SJSA1 (cell line): ENCODE measurements at places on chromosomes 2 and 18. TPM values are rescaled to one million over a fixed set of nuclear protein-coding genes. Genes with fewer than 3 reads are reported as not detected.

- no peaks in the 10 kb centered on the region for H3K4me1 ChIP-seq
- H3K36me3 ChIP-seq, result no peaks in the 10 kb centered on the region
- DNase-seq, result no peak
- no peak overlapping the region for H3K27ac ChIP-seq
- no peaks in the 10 kb centered on the region for H3K27me3 ChIP-seq
Measured at GRCh38 chr2:60745761-60746160, 10.3 kb upstream of the PAPOLG start.

DNA sequence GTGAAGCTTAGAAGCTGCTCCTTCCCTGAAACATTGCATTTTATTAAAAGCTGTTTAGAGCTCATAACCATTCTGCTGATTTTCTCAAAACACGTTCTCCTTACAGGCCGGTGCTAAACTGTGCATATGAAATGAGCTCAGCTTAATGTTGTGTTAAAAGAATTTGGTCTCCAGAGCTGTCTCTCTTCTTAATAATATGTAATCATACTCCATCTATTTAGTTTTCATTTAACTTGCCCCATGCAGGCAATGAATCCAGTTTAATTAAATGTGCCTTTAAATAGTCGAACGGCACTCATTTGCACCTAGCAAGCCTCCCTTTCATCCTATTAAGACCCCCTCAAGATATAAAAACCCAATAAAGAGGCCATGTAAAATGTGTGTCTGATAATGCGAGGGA is 76.3 kb downstream of the HNMT start:
- peaks cover 10% of the 10 kb centered on the region for H3K4me1 ChIP-seq
- DNase-seq, result no peak
- H3K27me3 ChIP-seq, result no peaks in the 10 kb centered on the region

GRCh38 chr2:19691892-19692291 is 209.9 kb downstream of the TTC32 start:
- no peaks in the 10 kb centered on the region for H3K4me1 ChIP-seq
- no peak overlapping the region for H3K4me3 ChIP-seq
- no peak overlapping the region for H3K27ac ChIP-seq
- H3K27me3 ChIP-seq, result no peaks in the 10 kb centered on the region

- no peak for DNase-seq
- no peaks in the 10 kb centered on the region for H3K4me1 ChIP-seq
- H3K27me3 ChIP-seq, result no peaks in the 10 kb centered on the region
- H3K27ac ChIP-seq, result no peak overlapping the region
- no peak overlapping the region for H3K4me3 ChIP-seq
Measured at GRCh38 chr2:139439100-139439499, 658.9 kb upstream of the NXPH2 start.

DNA sequence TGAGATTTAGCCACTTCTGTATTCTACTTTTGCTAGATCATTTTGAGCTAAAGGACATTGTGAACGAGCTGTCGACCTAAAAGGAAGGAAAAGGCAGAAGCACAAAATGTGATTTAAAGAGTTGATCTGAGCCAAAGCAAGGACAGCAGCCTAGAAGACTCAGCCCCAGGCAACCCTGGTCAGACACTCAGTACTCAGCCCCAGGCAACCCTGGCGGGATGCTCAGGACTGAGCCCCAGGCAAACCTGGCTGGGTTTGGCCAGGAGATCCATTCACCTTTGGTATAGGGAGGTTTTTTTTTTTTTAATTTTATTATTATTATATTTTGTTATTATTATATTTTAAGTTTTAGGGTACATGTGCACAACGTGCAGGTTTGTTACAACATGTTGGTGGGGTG is 34.3 kb upstream of the PXDN start:
- no peak overlapping the region for H3K4me3 ChIP-seq
- H3K27me3 ChIP-seq, result no peaks in the 10 kb centered on the region
- no peak overlapping the region for H3K27ac ChIP-seq
- DNase-seq, result no peak
- H3K36me3 ChIP-seq, result no peaks in the 10 kb centered on the region

GRCh38 chr2:112679484-112679883 is 33.7 kb downstream of the SLC20A1 start:
- H3K4me1 ChIP-seq, result peaks cover 19% of the 10 kb centered on the region
- no peak overlapping the region for H3K4me3 ChIP-seq
- no peak for DNase-seq
- no peaks in the 10 kb centered on the region for H3K27me3 ChIP-seq

GRCh38 chr2:130892793-130893785 is 56.4 kb downstream of the ARHGEF4 start:
- DNase-seq, result no peak
- no peak overlapping the region for H3K4me3 ChIP-seq
- peaks cover 20% of the 10 kb centered on the region for H3K27me3 ChIP-seq

The SPATS2L gene
- total RNA-seq, result 81.9 and 149 TPM in 2 replicates

The SERPINB11 gene
- not detected in 2 replicates for total RNA-seq

The SERPINB3 gene
- not detected in 2 replicates for total RNA-seq

The ARMC9 gene
- 15.2 and 19.1 TPM in 2 replicates for total RNA-seq

The SLC30A3 gene
- total RNA-seq, result not detected in 2 replicates

The SMAD2 gene
- total RNA-seq, result 76.4 and 127 TPM in 2 replicates

The FBXO41 gene
- total RNA-seq, result 0.05 and 0.72 TPM in 2 replicates

The SH3RF3 gene
- 3.6 and 6.1 TPM in 2 replicates for total RNA-seq

The GPR39 gene
- 2.1 and 2.6 TPM in 2 replicates for total RNA-seq

The GALNT5 gene
- 1.7 and 2.7 TPM in 2 replicates for total RNA-seq

The FKBP7 gene
- total RNA-seq, result 28.2 and 70.7 TPM in 2 replicates
